ENCODE measurements at places on chromosomes 1 and 21.

- peak; percentile 42 for DNase-seq
These were observed 49.8 kb downstream of the PRDM2 start for GRCh38 chr1:13749543-13750341.

DNA sequence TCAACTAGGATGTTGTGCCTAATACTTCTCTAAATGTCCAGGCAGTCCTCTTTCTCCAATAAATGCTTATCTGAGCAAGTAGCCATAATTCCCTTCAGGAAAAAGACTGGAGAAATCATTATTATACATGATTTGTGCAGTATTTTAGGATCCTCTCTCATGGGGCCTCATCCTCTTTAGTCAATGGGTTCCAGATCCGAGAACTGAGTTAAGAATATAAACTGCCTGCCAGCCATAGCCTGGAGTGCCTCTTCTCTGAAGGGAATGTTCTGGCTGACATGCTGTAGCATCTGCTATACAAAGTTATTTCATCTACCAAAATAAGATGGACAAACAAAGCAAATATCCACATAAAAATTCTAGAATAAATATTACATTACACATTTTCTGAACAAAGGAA, 334.0 kb upstream of the PRMT6 start:
- no peak for DNase-seq

DNA sequence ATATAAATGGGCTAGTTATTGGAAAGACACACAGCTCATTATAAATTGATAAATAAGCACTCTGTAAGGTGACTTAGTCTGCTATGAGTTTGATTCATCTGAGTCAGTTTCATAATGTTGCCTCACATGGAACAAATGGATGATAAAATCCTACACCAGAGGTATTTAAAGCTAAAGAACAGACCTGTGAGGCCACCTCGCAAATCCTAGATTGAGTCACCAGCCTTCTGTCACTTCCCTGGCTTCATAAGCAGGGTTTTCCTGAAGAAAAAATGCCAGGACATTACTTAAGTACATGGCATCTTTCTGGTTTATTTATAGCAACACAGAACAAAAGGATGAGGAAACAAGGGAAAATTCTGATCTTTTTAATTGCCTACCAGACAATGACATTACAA, 18.4 kb downstream of the CD2 start:
- no peak for DNase-seq

DNA sequence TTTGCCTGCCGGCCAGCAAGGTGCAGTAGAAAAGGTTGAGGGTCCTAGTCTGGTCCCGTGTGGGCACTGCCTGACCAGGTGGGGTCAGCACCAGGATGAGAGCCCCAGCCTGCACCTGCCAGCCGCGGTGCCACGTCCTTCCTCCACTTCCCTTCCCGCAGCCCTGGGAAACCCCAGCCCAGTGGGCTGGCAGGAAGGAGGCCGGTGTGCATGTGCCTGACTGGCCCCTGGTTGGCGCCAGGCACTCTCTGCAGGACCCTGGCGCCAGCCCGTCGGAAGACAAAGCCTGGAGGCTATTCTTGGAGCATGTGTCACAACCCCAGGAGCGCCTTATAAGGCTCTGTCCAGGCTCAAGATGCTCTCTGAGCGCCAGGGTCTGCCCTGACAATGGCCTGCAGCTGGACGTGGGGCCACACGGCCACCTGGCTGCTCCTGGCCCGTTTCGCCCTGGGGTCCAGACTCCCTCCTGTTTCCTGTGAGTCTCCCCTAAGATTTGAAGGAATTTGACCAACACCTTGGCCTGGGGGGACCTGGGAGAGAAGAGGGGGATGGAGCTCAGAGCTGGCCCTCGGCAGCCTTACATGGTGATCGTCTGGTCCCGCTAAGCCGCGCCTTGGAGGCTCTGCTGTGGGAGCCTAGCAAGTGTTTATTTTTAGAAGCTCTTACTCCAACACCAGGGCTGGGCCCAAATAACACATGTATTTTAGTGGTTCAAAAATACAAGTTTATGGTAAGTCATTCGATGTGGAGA, 31.9 kb upstream of the POFUT2 start:
- no peak for DNase-seq

DNA sequence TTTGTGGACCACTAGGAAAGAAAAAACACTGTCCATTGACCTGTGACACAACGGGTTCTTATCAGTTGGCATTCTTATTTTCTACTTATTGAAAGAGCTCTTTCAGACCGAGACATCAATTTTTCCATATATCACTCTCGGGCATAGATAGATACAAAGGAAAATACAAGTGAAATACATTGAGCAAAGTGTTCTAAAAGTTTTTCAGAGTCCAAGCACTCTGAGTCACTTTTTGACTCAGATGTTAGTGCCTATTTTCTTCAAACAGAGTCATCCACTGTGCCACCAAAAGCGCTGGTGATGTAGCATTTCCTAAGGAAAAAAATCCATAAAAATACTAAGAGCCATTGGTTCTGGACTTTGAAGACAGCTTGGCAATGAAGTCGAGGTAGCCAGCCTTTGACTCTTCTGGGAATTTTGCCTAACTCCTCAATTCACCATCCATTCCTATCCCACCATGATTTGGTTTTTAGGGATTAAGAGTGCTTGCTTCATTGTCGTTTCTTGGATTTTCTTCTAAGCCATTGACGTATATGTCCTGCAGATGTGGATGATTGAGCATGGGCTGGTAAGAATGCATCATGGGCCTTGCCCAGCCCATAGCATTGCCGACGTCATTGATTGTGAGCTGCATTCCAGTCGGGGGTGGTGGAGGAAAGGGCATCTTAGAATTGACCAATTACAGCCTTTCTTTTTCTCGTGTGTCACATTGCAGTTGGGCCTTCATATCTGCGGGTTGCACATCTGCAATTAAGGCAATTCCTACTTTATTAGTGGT, 10.6 kb downstream of the GALNT2 start:
- no peak for DNase-seq

DNA sequence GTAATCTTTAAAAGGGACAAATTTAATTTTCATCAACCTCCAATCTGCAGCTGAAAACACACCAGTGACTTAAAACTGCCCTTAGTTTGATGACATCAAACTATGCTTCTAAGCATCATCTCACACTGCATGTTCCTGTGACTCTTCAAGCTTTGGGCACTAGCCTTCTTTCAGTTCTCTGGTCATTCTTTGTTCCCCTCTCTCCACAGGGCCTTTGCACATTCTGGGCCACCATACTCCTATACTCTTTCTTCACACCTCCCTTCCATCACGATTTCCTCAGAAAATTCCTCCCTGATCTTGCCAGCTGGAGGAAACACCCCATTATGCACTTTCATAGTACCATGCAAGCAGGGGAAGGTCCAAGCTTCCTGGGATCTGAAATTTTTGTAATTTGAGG, 77.6 kb upstream of the ZNF326 start:
- DNase-seq: no peak

- no peak for DNase-seq
These were observed 7.8 kb downstream of the NUAK2 start for GRCh38 chr1:205313563-205314308.

GRCh38 chr1:231240883-231241735, at the start of gene GNPAT:
GNPAT (plus strand) TSS chr1:231241212; CDS start chr1:231241379, 167 bp downstream.
- peak; percentile 82 for DNase-seq

GRCh38 chr1:213110349-213111300, 59.6 kb downstream of the RPS6KC1 start:
- DNase-seq: no peak

- DNase-seq: no peak
These were observed 284.5 kb downstream of the PTPRU start for GRCh38 chr1:29520571-29521437.

GRCh38 chr21:38734646-38735365, 70.9 kb upstream of the ETS2 start:
- DNase-seq: no peak

GRCh38 chr1:9261496-9261895, 26.9 kb downstream of the H6PD start:
- DNase-seq: no peak

- DNase-seq: no peak
These were observed 27.5 kb downstream of the LRRC8C start for GRCh38 chr1:89660224-89661061.

- no peak for DNase-seq
These were observed 1091.6 kb upstream of the PRMT6 start for GRCh38 chr1:105964879-105965278.

GRCh38 chr1:232507571-232507970, 122.4 kb downstream of the SIPA1L2 start:
- no peak for DNase-seq

All from stimulated activated CD4-positive, alpha-beta T cell treated with anti-CD3 and anti-CD28 coated beads, TNF-alpha, amount 100 ng/mL, for 48 hours (primary cell).